ENCODE measurements at places on chromosomes 1 and 21.

DNA sequence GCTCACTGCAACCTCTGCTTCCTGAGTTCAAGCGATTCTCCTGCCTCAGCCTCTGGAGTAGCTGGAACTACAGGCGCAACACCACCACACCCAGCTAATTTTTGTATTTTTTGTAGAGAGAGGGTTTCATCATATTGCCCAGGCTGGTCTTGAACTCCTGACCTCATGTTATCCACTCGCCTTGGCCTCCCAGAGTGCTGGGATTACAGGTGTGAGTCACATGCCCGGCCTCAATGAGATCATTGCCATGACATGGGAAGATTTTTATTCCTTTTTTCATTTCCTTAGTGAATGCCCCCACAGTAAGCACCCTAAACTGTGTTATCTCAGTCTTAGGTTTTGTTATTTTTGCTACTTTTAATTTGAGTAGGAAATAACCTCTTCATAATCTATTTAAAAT lies 977.9 kb downstream of the BRINP3 start:
- DNase-seq: no peak

- no peak for DNase-seq
Observed at GRCh38 chr1:224880593-224881307, 48.7 kb upstream of the DNAH14 start.

DNA sequence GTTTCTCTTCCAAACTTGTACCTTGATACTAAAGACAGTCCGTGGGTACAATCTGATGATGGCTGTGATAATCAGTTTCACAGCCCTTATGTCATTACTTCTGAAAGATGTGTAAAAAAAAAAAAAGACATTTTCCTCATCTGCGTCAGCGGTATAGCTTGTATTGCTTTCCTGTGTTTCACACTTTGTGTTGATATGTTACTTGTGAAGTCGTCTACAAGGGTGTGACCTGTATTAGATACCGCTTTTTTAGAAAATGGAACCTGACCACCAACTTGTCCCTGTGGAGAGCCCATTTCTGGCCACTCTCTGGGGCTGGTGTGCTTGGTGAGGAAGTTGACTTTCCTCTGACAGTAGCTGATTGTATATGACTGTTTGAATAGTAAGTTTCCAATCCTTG lies 50.5 kb downstream of the PEX14 start:
- DNase-seq: no peak

GRCh38 chr1:76418531-76418930 lies 344.0 kb downstream of the ST6GALNAC3 start:
- DNase-seq: no peak

DNA sequence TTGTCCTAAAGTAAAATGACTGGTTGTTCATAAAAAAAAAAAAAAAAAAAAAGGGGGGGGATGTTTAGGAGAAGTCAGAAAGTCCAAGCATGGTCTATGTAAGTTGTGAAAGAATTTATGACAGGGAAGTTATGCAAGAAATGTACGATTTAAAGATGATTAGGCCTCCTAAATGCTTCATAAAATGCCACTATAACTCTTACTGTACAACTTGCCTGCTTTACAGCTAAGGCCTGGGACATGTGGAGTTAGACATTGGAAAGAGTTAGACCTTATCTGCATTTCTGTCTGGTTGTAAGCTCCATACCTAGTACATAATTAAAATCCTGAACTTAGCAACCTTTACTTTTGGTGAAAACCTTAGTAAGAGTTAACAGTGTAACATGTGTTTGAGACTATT lies 150.0 kb downstream of the TPR start:
- DNase-seq: no peak

- no peak for DNase-seq
Observed at GRCh38 chr1:119774746-119775490, 6.2 kb upstream of the HMGCS2 start.

DNA sequence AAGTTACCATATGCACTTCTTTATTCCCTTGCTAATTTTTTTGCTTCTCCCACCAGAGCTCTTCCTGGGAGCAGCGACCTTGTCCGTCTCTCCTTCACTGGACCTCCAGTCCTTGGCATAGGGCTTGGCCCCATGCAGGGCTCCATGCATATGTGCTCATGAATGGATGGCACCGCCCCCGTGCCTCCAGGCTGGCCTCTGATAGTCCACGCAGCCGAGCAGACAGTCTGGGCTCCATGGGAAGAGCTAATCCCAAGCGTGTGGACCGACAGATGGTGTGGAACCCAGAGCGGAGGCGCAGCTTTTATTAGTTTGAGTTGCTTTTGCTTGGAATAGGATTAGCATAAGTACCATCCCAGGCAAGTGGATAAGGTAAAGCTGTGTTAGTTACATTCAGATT lies 41.8 kb downstream of the CDCP2 start:
- DNase-seq: no peak

All from NCI-H1105 (cell line).